ENCODE measurements at places on chromosomes 3 and 15.
A peak's percentile ranks its signal among the peaks of the same experiment; 100 is the strongest.

DNA sequence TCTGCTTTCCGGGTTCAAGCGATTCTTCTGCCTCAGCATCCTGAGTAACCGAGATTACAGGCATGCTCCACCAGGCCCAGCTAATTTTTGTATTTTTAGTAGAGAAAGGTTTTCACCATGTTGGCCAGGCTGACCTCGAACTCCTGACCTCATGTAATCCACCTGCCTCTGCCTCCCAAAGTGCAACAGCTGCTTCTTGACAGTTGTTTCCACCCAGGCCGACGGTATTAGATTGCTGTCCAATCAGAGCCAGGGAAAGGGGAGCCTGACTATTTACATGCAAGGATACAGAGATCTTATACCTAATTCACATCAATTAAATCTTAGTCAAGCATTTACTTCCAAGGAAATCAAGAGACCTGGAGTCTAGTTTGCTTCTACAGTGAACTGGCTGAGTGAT lies 4.0 kb upstream of the CAPN3 start:
- DNase-seq = no peak

- peak; percentile 13 for DNase-seq
These were observed 112.2 kb downstream of the OXNAD1 start for GRCh38 chr3:16377196-16377595.

DNA sequence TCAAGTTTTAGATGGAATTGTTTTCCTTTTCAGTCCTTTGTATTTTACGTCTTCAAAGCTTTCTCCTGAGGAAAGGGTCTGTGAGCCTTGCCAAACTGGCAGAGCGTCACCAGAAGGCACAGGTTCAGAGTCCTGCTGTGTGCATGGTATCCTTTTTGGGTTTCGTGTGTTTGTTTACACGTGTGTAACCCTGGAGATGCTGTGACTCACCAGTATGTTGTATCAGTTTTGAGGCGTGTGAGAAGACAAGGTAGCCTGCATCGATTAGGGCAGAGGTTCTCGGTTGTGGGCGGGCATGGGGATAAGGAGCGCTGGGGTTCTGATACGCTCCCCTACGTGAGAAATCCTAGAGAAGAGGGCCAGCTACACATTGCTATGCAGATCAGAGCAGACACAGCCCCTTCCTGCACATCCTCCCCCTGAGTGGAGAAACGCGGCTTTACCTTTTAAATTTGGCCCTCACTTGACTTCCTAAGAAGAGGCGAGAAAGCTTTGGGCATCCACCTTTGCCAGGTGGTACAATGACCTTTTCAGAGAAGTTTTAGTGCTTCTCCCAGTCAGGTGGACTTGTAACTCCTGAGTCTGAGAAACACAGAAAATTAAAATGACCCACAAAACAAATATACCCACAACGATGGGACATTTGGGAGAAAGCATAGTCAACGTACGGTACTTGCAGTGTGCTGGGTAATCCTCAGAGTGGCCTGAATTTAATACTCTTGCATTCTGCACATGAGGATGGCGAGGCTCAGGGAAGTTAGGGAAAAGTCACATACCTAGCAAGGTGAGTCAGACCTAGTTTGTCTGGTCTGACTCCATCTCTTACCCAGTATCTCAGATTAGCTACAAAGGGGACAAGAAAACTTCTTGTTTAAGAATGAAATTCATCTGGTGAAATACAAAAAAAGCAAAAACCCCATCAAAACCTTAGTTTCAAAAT lies 38.1 kb downstream of the TRAK1 start:
- DNase-seq = no peak

DNA sequence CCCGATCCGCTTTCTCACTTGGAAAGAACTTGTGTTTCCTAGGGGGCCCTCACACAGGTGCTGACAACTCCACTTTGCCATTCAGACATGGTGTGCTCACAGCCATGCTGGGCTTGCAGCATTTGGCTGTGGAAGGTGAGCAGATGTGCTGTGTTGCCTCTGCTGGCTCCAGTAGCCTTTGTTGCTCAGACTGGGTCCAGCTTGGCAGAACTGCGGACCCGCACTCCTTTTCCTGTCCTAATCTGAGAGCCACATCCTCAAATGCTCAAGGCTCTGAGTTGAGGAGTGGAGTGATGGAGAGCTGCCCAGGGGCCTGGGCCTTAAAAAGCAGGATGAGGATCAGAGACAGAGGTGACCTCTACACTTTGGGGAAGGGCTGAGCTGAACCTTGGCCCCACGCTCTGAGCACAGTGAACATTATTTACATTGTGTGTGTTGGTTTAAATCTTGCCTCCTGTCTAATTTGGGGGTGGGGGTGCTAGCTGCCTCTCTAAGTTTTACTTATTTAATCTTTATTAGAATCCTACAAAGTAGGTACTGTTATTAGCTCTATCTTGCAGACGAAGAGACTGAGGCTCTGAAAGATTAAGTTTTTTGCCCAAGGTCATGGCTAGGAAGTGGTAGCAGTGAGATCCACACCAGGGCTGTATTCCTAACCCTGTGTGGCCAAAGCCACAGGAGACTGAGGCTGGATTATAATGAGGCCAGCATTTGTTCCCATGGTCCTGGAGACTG lies 17.2 kb downstream of the ACOX2 start:
- no peak for DNase-seq

GRCh38 chr15:63870043-63870394 lies 36.3 kb upstream of the HERC1 start:
- no peak for DNase-seq

DNA sequence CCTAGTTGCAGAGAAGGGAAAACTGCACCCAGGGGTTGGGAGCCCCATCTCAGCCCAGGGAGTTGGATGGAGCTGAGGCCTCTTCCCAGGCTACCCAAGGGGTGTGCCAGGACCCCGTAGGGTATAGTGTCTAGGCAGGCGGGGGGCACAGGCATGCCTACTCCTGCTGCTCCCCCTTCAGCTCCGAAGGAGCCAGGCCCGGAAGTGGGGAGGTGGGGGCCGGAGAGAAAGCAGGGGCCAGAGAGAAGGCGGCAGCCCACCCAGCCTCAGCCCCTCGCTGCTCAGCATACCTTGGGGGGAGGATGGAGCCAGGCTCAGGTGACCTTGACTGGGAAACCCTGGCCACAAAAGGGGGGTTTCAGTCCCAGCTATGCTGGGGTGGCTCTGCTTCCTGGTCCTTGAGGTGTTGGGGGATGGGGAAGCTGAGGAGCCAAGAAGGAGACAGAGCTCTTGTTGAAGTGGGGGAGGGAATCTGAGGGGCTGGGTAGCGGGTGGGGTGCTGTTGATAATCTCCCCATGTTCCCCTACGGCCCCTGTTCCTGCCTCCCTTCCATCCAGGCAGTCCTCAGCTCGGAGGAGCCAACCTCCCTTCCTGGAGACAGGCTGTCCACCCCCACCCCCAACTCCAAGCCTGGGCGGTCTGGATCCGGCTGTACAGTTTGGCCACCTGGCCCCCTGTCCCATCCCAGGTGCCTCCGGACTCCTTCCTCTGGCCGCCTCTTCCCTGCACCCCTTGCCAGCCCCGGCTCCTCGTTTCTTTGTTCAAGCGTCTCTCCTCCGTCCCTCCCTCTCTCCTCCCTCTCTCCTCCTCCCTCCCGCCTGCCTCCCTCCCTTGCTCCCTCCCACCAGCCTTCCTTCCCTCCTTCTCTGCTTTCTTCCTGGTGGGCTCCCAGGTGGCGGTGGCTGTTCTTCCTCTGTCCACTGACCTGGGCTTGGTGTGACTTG lies 1.7 kb downstream of the SEMA3F start:
- no peak for DNase-seq

- DNase-seq = no peak
These were observed 407.5 kb upstream of the NECTIN3 start for GRCh38 chr3:110664148-110664547.

DNA sequence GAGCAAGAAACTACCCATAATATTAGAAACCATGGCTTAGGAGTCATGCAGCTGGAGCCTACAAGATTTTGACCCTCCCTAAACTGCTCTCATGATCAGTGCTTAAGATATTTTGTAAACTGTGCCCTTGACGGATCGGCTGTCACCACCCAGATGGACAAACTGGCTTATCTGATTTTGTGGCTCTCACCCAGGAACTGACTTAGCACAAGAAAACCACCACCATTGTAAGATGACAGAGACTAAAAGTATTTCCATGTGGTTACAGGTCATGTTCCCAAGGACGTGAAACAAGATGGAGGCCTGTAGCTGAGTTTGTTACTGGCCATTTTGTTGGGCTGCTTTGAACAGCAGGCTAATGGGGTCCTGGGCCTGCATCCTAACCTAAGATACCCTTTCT lies 940.9 kb downstream of the OTOL1 start:
- no peak for DNase-seq

GRCh38 chr15:76208786-76209424 lies 102.4 kb downstream of the ETFA start:
- no peak for DNase-seq

DNA sequence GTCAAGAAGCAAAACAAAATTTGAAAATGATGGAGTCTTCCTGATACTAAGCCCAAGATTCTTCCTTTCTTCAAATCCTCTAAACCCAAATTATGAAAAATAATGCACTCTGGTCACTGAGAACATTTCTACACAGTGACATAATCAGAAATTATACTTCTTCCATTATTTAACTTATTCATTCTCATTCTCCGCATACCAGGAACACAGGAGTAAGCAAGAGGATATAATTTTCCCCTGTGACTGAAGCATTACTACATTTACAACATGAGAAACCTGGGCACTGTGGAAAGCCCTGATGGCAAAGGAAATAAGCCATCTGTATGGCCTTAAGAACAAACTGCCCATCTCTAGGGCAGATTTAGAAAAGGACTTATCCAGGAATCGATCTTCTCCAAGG lies 47.0 kb downstream of the EXD1 start:
- DNase-seq = no peak

DNA sequence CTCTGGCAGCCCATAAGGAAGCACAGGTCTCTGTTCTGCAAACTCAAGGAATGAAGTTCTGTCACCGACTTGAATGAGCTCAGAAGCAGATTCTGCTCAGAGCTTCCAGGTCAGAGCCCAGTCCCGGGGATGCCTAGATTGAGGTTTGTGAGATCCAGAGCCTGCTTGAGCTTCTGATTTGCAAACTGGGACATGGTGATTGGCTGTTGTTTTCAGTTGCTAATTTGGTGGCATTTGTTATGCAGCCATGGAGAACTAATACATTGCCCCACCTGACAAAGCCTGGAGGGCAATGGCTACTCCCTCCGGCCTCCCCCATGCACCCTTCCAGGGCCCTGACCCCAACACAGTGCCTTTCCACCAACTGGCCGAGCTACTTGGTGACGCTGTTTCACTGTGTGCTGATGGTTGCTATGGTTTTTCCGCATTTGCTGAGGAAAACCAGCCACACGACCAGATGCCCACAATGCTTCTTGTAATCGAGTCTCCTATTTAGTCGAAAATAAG lies 379.5 kb upstream of the ATP10A start:
- DNase-seq = no peak

DNA sequence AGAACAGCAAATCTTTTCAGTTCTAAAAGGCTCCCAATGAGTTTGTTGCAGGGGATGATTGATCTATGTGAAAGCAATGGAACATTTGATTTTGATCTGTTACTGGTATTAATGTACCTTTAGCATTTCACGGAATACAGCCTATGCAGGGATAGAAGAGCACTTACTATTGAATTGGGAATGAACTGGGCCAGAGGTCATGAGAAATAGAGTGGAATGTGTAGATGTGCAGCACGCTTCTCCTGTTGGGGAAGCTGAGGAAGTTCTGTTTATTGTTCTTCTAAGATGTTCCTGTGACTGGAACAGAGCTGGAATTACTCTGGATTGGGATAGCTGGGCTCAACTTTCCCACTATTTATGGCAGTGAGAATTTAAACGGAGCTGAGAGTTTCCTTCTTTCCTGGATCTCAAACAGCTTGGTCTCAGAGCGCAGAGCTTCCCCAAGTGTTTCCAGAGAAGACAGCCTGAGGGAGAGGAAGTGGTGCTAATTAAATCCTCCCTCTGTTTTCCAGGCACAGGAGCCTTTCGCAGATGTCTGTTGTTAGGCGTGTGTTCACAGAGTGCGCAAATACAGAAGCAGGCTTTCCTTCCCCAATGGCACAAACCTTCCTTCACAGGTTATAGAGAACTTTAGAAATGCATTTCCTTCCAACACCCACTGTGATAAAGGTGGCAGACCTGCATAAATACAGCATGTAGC lies 32.5 kb downstream of the TPRG1 start:
- DNase-seq = no peak

GRCh38 chr3:120048355-120049041 lies 45.7 kb downstream of the GSK3B start:
- no peak for DNase-seq

GRCh38 chr3:4695846-4696245 lies 202.7 kb downstream of the ITPR1 start:
- DNase-seq = no peak

GRCh38 chr15:23854912-23855659 lies 168.0 kb upstream of the NDN start:
- no peak for DNase-seq

GRCh38 chr3:193347521-193348501 lies 30.7 kb downstream of the ATP13A5 start:
- DNase-seq = no peak

DNA sequence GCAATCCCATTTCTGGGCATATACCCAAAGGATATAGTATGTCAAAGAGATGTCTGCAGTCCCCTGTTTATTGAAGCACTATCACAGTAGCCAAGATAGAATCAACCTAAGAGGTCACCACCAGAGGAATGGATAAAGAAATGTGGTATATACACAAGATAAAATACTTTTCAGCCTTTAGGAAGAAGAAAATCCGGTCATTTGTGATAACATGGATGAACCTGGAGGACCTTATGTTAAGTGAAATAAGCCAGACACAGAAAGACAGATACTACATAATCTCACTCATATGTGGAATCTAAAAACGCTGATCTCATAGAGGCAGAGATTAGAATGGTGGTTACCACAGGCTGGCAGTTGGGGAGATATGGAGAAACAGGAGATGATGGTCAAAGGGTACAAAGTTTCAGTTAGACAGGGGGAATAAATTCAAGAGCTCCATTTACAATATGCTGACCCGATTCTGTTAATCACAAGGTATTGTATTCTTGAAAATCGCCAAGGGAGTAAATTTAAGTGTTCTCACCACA lies 195.8 kb downstream of the MTHFS start:
- DNase-seq = no peak

DNA sequence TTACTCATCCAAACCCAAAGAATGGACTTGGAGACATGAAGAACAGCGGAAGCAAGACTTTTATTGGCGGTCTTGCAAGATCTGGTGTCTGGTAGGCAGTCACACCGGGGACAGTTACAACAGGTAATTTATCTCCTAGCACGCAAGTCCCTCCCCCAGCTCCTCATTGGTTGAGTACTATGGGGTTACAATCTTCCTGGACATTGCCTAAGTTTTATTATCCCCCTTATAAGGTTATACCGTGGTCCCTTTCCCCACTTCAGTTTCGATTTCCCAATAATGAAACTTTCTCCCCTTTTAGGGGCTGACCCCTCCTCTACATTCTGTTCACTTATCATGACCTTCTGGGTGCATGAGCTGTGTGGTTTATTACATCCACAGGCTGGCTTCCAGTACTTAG lies 18.7 kb downstream of the ARL8B start:
- no peak for DNase-seq

GRCh38 chr15:100769975-100770340 lies 109.7 kb upstream of the ALDH1A3 start:
- DNase-seq = no peak

- no peak for DNase-seq
These were observed 38.8 kb downstream of the PRKCD start for GRCh38 chr3:53199834-53200233.

Measured in SHP77 (cell line).